ENCODE measurements at places on chromosomes 16 and 17. TPM values are rescaled to one million over a fixed set of nuclear protein-coding genes. Genes with fewer than 3 reads are reported as not detected.

DNA sequence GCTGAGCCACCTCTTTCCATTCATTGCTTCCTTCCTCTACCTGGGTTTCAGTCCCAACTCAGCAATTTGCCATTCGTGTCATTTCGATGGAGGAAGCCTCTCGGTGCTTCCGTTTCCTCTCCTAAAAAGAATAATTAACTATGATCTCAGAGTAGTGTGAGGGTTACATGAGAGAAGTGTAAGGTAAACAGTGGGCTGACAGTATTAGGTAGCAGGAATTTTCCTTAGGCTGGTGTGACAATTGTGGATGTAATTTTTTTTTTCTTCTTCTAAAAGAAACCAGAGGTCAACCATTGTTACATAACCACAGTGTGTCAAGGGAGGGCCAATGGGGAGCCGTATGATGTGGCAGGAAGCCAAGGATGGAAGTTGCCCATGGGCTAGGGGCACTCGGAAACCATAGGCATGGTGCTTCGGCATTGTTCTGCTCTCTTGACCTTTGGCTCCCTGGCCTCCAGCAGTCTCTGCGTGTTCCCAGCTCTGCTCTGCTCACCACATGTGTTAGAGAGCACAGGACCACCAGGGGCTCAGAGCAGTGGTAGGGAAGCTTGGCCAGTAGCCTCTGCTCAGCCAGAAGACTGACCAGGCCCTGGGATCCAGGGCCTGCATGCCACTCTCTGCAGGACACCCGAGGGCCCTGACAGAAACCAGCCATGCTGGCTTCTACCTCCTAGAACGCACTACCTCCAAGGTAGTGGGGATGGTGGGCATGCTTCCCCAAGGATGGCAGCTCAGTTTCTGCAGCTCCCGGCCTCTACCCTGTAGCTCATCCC lies 2.0 kb upstream of the TOP2A start:
- H3K36me3 ChIP-seq, result no peaks in the 10 kb centered on the region
- H3K27ac ChIP-seq, result no peak overlapping the region
- no peak for DNase-seq
- H3K27me3 ChIP-seq, result no peaks in the 10 kb centered on the region
- peaks cover 5% of the 10 kb centered on the region for H3K4me1 ChIP-seq
- no peak overlapping the region for H3K4me3 ChIP-seq

DNA sequence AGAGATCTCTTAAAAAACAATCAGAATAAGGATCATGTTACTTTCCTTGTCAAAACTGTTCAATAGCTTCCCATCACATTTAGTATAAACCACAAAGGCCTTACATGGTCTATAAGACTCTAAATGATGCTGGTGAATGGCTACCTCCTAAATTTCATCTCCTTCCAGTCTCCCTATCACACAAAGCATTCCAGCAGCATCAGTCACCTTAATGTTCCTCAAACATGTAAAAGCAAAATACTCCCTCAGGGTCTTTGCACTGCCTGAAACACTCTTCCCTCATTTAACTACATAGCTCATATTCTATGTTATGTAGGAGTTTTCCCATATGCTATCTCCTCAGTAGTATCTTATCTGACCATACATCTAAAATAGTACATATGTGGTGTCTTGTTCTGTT lies 53.5 kb upstream of the INTS2 start:
- no peak overlapping the region for H3K4me3 ChIP-seq
- peaks cover 92% of the 10 kb centered on the region for H3K36me3 ChIP-seq
- H3K4me1 ChIP-seq, result no peaks in the 10 kb centered on the region
- DNase-seq, result no peak
- H3K27ac ChIP-seq, result no peak overlapping the region

DNA sequence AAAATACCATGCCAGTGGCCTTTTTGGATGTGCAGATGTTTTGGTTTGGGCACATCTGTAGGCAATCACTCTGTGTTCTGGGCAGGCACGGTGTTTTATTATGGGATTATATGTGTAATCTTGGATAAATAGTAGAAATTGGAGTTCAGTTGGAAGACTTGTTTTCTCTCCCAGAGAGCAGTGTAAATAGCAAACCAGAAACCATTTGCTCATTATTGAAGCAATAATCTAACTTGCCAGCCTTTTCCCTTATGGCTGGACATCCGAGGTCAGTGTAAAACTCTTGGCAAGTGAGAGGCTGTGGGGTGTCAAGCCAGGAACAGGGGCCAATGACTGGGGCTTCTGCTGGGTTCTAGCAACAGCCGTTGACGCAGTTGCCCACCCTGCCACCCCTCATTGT lies 69.9 kb downstream of the IRX3 start:
- H3K27ac ChIP-seq, result no peak overlapping the region
- no peak overlapping the region for H3K4me3 ChIP-seq
- H3K27me3 ChIP-seq, result no peaks in the 10 kb centered on the region
- DNase-seq, result no peak
- no peaks in the 10 kb centered on the region for H3K36me3 ChIP-seq
- H3K4me1 ChIP-seq, result peaks cover 4% of the 10 kb centered on the region

ACSM2A gene
- polyA plus RNA-seq, result not detected

GSG1L gene
- polyA plus RNA-seq, result 0.06 TPM

GRCh38 chr16:25626172-25626571 lies 65.6 kb upstream of the HS3ST4 start:
- no peaks in the 10 kb centered on the region for H3K4me1 ChIP-seq
- H3K36me3 ChIP-seq, result no peaks in the 10 kb centered on the region
- no peak for DNase-seq
- no peaks in the 10 kb centered on the region for H3K27me3 ChIP-seq

DNA sequence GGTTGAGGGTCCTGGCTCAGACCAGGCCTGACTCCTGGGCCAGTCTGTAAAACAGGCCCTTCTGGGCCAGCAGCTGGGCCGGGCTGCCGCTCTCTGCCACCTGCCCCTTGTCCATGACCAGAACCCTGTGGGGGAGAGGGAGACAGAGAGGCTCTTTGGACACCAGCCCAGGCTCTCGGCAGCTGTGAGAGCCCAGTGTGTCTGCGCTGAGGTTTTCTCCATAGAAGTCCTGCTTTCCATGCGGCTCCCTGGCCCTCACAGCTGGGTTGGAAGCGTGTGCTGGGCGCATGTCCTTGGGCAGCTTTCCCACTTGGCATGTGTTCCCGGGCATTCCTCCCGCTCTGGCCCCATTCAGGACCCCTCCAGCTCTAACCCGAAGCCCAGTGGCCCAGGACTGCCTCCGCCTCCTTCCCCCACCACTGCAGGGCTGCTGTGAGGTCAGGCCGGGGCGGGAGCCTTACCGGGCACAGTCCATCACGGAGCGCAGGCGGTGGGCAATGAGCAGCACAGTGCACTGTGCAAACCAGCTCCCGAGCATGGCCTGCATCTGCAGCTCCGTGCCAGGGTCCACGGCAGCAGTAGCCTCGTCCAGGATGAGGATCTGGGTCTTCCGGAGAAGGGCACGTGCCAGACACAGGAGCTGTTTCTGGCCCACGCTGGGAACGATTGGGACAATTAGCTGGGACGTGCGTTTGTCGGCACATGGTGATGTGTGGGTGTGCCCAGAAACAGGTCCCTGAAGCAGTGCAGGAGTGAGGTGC lies 73.0 kb downstream of the ABCC6 start:
- DNase-seq, result peak; percentile 70
- H3K4me3 ChIP-seq, result no peak overlapping the region
- peaks cover 14% of the 10 kb centered on the region for H3K4me1 ChIP-seq
- no peaks in the 10 kb centered on the region for H3K27me3 ChIP-seq
- peaks cover 5% of the 10 kb centered on the region for H3K36me3 ChIP-seq

CEP295NL gene
- polyA plus RNA-seq, result not detected

- no peak overlapping the region for H3K4me3 ChIP-seq
- no peak overlapping the region for H3K27ac ChIP-seq
- H3K27me3 ChIP-seq, result no peaks in the 10 kb centered on the region
- H3K4me1 ChIP-seq, result peaks cover 2% of the 10 kb centered on the region
- no peak for DNase-seq
- H3K36me3 ChIP-seq, result no peaks in the 10 kb centered on the region
These were observed 22.9 kb downstream of the CHCT1 start for GRCh38 chr17:60445144-60445543.

DNA sequence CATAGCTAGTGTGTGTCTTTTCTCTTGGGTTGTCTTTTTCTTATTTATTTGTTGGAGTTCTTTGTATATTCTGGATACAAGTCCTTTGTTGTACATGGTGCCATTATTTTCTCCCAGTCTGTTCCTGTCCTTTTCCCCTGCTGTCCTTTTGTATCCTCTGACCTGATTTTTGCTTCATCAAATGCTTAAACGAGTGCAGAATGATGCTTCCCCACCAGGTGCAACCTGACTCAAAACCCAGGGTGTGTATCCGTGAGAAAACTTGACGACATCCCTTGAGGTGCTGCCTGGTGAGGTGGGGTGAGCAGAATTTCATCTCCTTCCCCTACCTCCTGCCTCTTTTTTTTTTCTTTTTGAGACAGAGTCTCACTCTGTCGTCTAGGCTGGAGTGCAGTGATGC lies 88.6 kb downstream of the NTN1 start:
- H3K4me1 ChIP-seq, result no peaks in the 10 kb centered on the region
- no peak overlapping the region for H3K27ac ChIP-seq
- no peaks in the 10 kb centered on the region for H3K36me3 ChIP-seq

DNA sequence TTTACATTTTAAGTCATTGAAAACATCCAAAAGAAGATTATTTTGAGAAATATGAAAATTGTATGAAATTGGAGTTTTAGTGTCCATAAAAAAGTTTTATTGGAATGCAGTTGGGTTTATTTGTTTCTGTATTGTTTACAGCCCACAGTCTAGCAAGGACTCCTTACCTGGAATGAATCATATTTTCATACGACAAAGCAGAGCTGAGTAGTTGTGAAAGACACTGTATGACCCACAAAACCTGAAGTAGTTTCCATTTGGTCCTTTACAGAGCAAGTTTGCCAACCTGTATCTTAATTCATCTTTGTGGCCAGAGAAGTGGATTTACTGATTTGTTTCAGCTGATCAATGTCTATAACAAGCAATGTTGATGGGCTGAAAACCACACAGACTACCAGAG lies 10.3 kb downstream of the CCL18 start:
- H3K27me3 ChIP-seq, result no peaks in the 10 kb centered on the region
- no peak overlapping the region for H3K27ac ChIP-seq
- H3K4me3 ChIP-seq, result no peak overlapping the region
- DNase-seq, result no peak
- H3K36me3 ChIP-seq, result no peaks in the 10 kb centered on the region

CCL22 gene
- polyA plus RNA-seq, result not detected

- no peaks in the 10 kb centered on the region for H3K36me3 ChIP-seq
- no peak overlapping the region for H3K27ac ChIP-seq
- no peaks in the 10 kb centered on the region for H3K4me1 ChIP-seq
- H3K27me3 ChIP-seq, result no peaks in the 10 kb centered on the region
These were observed 26.4 kb upstream of the MAPK3 start for GRCh38 chr16:30149250-30149930.

DNA sequence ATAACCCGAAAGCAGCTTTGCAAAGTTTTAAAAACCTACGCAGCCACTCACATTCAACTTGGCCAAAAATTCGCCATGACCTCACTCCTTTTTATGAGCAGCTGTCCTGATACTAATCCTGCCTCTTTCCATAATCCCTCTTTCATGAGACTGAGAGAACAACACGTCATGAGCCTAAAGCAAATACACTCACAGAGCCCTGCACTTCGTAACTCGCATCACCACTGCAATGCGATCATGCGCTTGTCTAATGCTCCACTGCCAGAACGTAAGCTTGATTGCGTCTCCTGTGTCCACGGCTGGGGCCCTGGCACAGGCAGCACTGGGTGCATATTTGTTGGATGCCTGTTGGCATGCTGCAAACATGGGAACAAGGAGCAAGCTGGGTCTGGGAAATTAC lies 36.2 kb downstream of the CDRT4 start:
- H3K36me3 ChIP-seq, result no peaks in the 10 kb centered on the region
- H3K4me3 ChIP-seq, result no peak overlapping the region
- peak overlapping the region; percentile 92 for H3K27ac ChIP-seq
- H3K4me1 ChIP-seq, result peaks cover 41% of the 10 kb centered on the region
- H3K27me3 ChIP-seq, result no peaks in the 10 kb centered on the region

CSH1 gene
- not detected for polyA plus RNA-seq

HCRT gene
- not detected for polyA plus RNA-seq

DNA sequence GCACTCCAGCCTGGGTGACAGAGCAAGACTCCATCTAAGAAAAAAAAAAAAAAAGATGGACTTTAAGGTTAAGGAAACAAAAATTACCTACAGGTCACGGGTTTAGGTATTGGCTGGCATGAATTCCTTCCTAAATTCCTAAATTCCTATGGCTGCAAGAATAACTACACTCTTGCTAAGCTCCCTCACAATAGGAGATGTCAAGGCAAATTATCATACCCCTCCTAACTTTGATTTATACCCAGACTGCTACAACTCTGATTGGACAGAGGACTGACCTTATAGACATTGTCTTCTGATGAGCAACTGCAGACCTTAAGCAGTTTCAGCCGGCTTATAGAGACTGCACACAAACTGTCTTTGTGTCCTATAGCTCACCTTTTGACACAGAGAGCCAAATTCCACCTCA lies 25.1 kb upstream of the TMC7 start:
- peak overlapping the region; percentile 90 for H3K27ac ChIP-seq
- no peaks in the 10 kb centered on the region for H3K27me3 ChIP-seq
- H3K4me1 ChIP-seq, result peaks cover 36% of the 10 kb centered on the region
- DNase-seq, result no peak

- no peak overlapping the region for H3K4me3 ChIP-seq
- H3K36me3 ChIP-seq, result no peaks in the 10 kb centered on the region
- H3K4me1 ChIP-seq, result no peaks in the 10 kb centered on the region
- H3K27me3 ChIP-seq, result no peaks in the 10 kb centered on the region
- H3K27ac ChIP-seq, result no peak overlapping the region
- no peak for DNase-seq
These were observed 13.3 kb downstream of the PIK3R5 start for GRCh38 chr17:8952191-8952590.

KRT40 gene
- not detected for polyA plus RNA-seq

- no peak overlapping the region for H3K27ac ChIP-seq
- H3K27me3 ChIP-seq, result no peaks in the 10 kb centered on the region
- H3K36me3 ChIP-seq, result no peaks in the 10 kb centered on the region
- H3K4me1 ChIP-seq, result peaks cover 5% of the 10 kb centered on the region
- no peak for DNase-seq
- no peak overlapping the region for H3K4me3 ChIP-seq
These were observed 13.7 kb downstream of the SDK2 start for GRCh38 chr17:73630531-73630930.

GRCh38 chr16:14199624-14200023 lies 128.5 kb downstream of the MRTFB start:
- H3K27me3 ChIP-seq, result no peaks in the 10 kb centered on the region
- H3K27ac ChIP-seq, result peak overlapping the region; percentile 34
- no peak overlapping the region for H3K4me3 ChIP-seq
- peaks cover 14% of the 10 kb centered on the region for H3K4me1 ChIP-seq

- no peak for DNase-seq
- H3K36me3 ChIP-seq, result no peaks in the 10 kb centered on the region
- H3K27ac ChIP-seq, result no peak overlapping the region
- H3K4me1 ChIP-seq, result no peaks in the 10 kb centered on the region
- H3K4me3 ChIP-seq, result no peak overlapping the region
- H3K27me3 ChIP-seq, result no peaks in the 10 kb centered on the region
These were observed 1401.0 kb downstream of the CDH11 start for GRCh38 chr16:63720848-63721247.

- no peaks in the 10 kb centered on the region for H3K4me1 ChIP-seq
- no peak overlapping the region for H3K4me3 ChIP-seq
- H3K27me3 ChIP-seq, result no peaks in the 10 kb centered on the region
- no peaks in the 10 kb centered on the region for H3K36me3 ChIP-seq
- H3K27ac ChIP-seq, result no peak overlapping the region
These were observed 33.7 kb downstream of the TRIM25 start for GRCh38 chr17:56880133-56880532.

- H3K27ac ChIP-seq, result no peak overlapping the region
- H3K4me3 ChIP-seq, result no peak overlapping the region
- peaks cover 5% of the 10 kb centered on the region for H3K36me3 ChIP-seq
- H3K4me1 ChIP-seq, result no peaks in the 10 kb centered on the region
These were observed 78.7 kb downstream of the CRISPLD2 start for GRCh38 chr16:84898447-84898846.

TBC1D3C gene
- polyA plus RNA-seq, result not detected

- no peaks in the 10 kb centered on the region for H3K4me1 ChIP-seq
- no peak overlapping the region for H3K4me3 ChIP-seq
- no peaks in the 10 kb centered on the region for H3K36me3 ChIP-seq
- peaks cover 14% of the 10 kb centered on the region for H3K27me3 ChIP-seq
- no peak overlapping the region for H3K27ac ChIP-seq
- DNase-seq, result no peak
These were observed 10.4 kb downstream of the KCNH6 start for GRCh38 chr17:63533433-63534077.

Data from psoas muscle (tissue), 8 donors.